Mesothelial cell of epicardium (in vitro differentiated cells): ENCODE measurements at places on chromosomes 4 and X.

DNA sequence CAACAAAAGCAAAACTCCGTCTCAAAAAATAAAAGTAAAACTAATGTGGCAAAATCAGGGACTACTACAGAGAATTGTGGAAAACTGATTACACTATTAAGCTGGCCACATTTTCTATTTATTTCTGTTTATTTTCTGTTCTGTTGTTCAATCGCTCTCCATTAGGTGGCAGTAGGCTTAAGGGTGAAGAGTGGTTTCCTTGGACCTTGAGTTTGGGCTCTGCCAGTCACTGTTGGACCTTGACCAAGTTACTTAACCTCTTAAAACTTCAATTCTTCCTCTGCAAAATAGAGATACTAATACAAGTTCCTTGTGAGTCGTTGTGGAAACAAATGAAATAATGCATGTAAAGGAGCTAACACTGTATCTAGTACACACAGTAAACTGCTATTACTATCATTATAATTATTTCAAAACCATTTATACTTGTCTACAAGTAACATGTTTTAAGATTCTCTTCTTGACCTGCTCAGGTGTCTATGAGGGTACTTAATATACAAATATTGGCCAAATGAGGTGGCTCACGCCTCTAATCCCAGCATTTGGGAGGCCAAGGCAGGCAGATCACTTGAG lies 15.2 kb downstream of the HSD17B11 start:
- no peak for DNase-seq
- no peaks in the 10 kb centered on the region for H3K27me3 ChIP-seq
- H3K36me3 ChIP-seq, result peaks cover 11% of the 10 kb centered on the region
- H3K4me1 ChIP-seq, result peaks cover 6% of the 10 kb centered on the region
- H3K4me3 ChIP-seq, result no peak overlapping the region
- H3K27ac ChIP-seq, result no peak overlapping the region

GRCh38 chrX:40607381-40607780 lies 15.8 kb upstream of the MPC1L start:
- DNase-seq, result no peak
- peaks cover 7% of the 10 kb centered on the region for H3K36me3 ChIP-seq
- H3K4me3 ChIP-seq, result no peak overlapping the region
- no peaks in the 10 kb centered on the region for H3K4me1 ChIP-seq
- H3K27ac ChIP-seq, result no peak overlapping the region

- H3K36me3 ChIP-seq, result no peaks in the 10 kb centered on the region
- no peak overlapping the region for H3K27ac ChIP-seq
- no peak for DNase-seq
- no peak overlapping the region for H3K4me3 ChIP-seq
- peaks cover 4% of the 10 kb centered on the region for H3K4me1 ChIP-seq
- H3K27me3 ChIP-seq, result no peaks in the 10 kb centered on the region
These were observed 460.3 kb downstream of the GBA3 start for GRCh38 chr4:23153076-23153475.

- DNase-seq, result no peak
- H3K27me3 ChIP-seq, result no peaks in the 10 kb centered on the region
- H3K4me3 ChIP-seq, result no peak overlapping the region
- no peaks in the 10 kb centered on the region for H3K36me3 ChIP-seq
These were observed 19.7 kb upstream of the CXCL3 start for GRCh38 chr4:74058048-74058651.

DNA sequence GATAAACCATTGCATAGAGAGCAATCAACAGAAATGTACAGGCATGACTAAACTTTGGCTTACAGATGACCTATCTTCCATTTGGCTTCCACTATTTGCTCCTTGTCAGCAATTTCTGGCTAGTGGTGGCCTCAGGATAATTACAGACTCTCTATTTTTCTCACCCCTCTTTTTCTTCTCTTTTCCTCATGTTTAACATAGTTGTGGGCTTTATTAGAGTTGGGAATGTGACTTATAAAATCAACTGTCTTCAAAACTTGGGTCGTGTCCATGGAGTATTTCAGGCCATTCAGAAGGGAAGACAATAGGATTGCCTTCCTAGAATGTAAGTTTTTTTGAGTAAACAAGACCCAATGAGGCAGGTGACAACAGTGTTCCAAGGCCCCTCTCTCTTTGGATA lies 236.2 kb downstream of the FRAS1 start:
- peaks cover 44% of the 10 kb centered on the region for H3K4me1 ChIP-seq
- peaks cover 8% of the 10 kb centered on the region for H3K36me3 ChIP-seq
- H3K27ac ChIP-seq, result peak overlapping the region; percentile 40
- H3K4me3 ChIP-seq, result no peak overlapping the region
